ENCODE measurements at places on chromosomes 16 and 17.

- DNase-seq = no peak
Measured at GRCh38 chr16:19517424-19518089, 4.3 kb downstream of the GDE1 start.

DNA sequence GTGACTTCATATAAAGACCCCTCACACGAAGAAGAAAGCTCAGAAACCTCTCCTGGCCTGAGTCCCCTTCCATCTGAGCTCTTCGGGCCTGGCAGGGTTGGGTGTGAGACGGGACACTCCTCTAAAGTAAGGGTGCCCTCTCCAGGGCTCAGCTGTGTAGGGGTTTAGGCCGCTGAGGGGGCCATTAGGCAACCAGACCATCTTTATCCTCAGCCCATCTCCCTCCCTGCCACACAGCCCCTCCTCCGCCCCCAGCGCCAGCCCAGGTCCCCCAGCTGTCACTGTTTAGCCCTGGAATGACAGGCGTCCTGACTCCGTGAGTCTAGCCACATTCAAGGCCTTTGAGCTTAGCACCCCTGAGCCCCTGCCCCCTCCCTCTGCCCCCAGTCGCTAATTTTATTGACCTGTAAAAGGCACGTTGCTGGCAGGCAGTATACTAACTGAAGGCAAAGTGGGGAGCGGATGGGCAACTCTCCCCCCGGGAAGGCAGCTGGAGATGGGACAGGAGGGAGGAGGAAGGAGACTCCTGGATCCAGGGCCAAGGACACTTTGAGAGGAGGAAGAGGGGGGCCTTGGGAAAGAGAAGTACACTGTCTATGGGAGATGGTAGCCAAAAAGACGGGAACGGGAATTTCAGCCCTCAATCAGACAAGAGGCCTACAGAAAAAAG, 592 bp upstream of the ZNF385C start:
- DNase-seq = no peak

DNA sequence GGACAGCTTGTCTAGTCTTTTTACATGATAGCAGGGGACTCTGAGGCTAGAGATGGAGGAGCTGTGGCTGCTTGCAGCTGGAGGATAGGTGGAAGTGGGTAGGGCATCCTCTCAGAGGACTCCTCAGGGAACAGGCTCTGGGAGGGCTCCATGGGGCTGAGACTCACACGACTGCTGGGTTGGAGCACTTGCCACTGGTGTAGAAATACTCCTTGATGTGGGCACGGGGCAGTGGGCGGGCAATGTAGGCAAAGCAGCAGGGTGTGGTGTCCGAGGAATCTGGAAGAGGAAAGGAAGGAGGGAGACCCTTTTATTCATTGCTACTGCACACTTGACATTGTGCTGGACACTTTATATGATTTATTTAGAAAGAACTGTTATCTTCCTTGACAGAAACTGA, 1.8 kb downstream of the CCL5 start:
- DNase-seq = no peak

DNA sequence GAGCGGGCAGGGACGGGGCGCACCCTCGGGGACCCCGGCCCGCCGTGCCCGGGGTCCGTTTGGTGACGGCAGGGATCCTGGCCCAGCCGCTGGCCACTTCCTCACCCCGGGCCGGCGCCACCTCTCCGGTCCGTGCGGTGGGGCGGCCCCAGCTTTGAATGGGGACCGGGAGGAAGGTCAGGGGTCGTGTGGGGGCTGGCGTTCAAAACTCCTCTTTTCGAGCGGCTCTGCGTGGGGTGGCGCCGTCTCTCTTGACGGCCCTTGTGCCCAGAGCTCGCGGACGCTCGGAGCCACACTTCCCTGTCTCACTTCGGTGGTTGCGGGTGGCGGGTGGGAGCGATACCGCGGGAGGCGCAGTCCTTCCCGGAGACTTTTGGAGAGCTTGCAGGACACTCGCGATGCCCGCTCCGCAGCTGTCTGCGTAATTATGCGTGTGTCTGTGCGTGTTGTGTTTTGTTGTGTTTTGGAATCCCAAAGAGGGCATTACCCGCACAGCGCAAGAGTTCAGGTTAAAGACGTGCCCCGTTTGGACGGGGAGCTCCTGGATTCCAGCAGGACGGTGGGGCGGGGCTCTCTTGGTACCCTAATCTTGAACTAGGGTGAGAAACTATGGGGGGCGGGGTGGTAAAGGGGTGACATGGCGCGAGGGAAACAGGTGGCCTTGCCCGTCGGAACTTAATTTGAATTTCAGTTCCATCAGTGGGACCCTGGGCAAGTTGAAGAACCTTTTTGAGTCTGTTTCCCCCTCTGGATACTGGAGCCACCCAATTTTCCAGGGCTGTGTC, 637 bp downstream of the PLCG2 start:
- DNase-seq = peak; percentile 55

DNA sequence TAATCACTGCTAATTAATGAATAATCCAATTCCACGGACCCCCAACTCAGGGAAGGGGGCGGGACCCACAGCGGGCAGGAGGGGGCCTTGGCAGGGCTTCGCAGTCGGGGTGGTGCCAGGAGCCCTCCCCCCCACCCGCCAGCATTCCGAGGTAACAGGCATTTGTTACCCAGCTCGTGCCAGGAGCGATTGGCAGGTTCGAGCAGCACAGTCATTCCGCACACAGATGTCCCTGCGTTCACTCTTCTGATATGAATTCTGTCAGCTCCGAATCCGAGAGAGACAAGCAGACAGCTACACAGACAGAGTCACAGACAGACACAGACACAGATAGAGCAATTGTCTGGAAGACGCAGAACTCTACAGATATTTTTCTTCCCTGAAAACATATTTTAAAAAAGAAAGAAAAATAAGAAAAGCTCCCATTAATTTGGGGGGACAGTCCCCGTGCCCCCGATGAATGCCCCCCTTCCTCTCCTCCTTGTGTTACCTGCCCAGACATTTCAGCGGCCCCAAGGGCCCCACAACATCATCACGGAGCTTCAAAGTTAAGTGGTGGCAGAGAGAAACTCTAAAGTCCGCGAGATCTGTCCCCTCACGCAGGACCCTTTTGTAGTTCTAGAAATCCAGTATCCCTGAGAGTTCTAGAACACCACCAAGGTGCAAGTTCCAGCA, 10.2 kb downstream of the NEUROD2 start:
- DNase-seq = no peak

- no peak for DNase-seq
Measured at GRCh38 chr17:79597040-79597439, 13.8 kb downstream of the RBFOX3 start.

DNA sequence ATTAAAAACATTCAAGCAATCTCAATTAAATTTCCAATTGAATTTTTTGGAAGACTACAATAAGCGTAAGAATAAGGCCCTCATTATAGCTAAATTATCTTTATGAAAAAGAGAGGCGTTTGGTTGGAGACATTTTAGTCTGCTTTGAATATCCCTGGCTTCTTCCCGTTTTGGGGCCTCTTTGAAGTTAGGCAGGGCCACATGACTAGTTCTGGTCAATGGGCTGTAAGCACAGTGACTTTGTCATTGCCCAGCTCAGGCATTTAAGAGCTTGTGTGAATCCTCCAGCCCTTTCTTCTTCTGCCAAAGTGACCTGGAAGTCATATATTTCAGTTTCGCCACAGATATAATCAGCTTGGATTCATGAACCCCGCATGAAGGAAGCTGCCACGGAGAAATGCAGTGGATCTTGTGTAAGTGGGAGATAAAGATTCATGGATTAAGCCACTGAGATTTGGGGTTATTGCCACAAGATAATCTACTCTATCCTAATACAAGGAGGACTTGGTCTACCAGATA, 21.7 kb upstream of the UBTF start:
- DNase-seq = no peak

- peak; percentile 92 for DNase-seq
Measured at GRCh38 chr16:5025171-5025632, 8.5 kb downstream of the NAGPA start.

GRCh38 chr16:70711211-70712031, 25.6 kb upstream of the MTSS2 start:
- DNase-seq = no peak

DNA sequence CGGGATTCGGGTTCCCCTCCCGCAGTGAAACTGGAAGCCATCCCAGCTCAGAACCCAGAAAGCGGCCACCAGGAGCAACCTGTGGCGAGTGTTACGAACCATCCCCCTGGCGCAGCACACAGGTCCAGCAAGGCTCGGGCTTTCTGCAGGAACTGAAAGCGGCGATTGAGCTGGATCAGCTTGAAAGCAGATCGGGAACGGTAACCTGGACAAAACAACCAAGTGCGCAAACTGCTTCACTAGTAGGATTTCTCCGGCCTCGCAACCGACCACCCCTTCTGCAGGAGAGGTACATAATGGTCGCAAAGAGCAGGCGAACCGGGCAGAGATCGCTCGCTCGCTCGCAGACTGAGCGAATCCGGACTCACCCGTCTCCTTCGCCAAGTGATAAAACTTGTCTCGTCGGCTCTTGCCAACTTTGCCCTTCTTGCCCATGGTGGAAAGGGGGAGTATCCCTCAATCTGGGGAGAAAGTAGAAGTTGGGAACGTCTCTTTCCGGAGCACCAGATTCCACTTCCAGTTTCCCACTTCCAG, 696 bp upstream of the PSMC5 start:
- peak; percentile 35 for DNase-seq

- no peak for DNase-seq
Measured at GRCh38 chr17:9968881-9969280, 63.8 kb upstream of the RCVRN start.

- DNase-seq = no peak
Measured at GRCh38 chr17:62897706-62898105, 68.3 kb upstream of the TANC2 start.

GRCh38 chr17:67931227-67931626, 65.0 kb downstream of the C17orf58 start:
- no peak for DNase-seq

- DNase-seq = no peak
Measured at GRCh38 chr17:59652119-59652518, 32.4 kb downstream of the CLTC start.

GRCh38 chr17:63740464-63741142, 996 bp downstream of the STRADA start:
- DNase-seq = peak; percentile 79

DNA sequence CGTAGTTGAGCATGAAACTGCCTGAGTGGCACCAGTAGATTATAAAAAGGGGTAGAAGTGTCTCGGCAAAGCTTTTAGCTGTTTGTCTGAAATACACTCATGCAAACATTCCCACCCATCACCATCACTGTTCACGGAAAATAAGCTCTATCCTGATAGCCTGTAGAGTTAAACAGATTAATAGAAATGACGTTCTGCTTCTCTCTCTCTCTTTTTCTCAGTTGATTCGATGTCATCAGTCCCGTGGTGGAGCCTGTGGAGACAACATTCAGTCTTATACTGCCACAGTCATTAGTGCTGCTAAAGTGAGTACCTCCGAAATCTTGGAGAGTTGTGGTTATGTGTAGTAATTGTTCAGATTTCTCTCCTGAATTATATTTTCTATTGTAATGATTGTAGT, 224.7 kb downstream of the BCAS3 start:
- DNase-seq = no peak

DNA sequence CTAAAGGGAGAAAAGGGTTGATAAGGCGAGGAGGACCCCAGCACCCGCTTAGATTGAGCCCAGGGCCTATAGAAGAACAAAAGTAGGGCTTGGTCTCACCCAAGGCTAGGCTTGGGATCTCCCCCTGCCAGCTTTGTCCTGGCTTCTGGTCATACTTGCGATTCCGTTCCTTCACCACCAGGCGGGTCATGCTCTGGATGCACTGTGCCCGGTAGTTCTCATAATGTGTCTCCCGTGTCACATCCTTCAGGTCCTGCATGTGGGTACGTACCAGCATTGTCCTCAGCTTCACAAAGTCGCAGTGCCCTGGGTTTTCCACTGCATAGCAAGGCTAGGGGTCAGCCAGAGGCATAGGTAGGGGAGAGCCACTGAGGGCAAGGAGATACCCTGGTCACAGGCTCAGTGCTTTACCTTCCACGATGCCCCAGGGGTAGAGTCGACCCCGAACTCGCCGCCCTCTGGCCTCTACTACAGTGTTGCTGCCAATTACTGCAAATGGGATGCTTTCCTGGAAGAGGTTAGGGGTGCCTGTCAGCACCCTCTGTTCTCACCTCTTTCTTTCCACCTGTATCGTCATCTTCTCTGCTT, 6.5 kb upstream of the MTMR4 start:
- peak; percentile 47 for DNase-seq

GRCh38 chr17:1577583-1578013, 15.0 kb upstream of the PITPNA start:
- DNase-seq = no peak

DNA sequence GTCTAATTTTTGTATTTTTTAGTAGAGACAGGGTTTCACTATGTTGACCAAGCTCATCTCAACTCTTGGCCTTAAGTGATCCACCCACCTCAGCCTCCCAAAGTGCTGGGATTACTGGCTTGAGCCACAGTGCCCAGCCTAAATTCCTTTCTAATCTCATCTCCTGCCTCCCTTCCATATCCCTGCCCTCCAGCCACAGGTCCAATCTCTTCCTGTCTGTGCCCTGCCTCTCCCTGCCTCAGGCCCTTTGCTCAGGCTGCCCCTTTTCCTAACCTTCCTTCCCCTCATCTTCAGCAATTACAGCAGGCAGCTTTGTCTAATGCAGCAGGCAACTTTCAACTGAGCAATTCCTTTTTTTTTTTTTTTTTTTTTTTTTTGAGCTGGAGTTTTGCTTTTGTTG, 46.8 kb downstream of the CFAP20 start:
- DNase-seq = no peak

DNA sequence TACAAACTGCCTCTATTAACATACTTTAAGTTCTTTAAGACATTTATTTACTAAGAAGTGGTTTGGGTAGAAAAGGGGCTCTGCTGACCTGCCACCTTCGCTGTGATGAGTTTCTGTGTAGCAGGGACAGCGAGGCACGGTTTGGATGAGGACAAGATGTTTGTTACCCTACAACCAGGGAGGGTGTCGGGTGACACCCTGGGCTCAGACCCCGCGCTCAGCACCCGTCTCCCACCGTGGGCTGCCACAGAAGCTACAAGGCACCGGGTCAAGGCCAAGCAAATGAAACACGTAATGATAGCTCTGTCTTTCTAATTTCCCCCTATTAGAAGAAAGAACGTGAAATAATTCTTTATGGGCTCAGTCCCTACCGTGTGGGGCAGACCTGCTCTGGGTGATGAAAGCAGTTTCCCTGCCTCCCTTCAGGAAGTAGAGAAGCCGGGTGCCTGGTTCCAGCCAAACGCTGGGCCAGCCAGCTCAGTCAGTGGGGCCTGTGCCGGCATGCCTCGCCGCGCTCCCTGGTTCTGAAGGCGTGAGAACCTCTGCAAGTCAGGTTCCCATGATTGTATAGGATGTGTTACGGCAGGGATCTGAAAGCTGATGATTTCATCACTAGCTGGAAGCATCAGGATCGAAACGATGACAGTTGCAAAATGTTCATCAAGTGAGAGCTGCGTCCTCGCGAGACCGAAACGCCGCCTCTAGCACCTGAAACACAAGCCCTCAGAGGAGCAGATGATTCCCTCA, 3.9 kb downstream of the ZNF750 start:
- DNase-seq = no peak

- DNase-seq = peak; percentile 83
Measured at GRCh38 chr17:79993390-79994227, 42.1 kb downstream of the TBC1D16 start.

All from RPMI8226 (cell line).